ENCODE measurements at places on chromosomes 2 and 18.

GRCh38 chr2:174063492-174064092 is 98.4 kb upstream of the SP3 start:
- DNase-seq = no peak

- DNase-seq = no peak
Measured at GRCh38 chr2:108833219-108833618, 46.6 kb downstream of the CCDC138 start.

- DNase-seq = no peak
Measured at GRCh38 chr2:190964170-190964795, 49.7 kb downstream of the STAT1 start.

GRCh38 chr2:141058556-141058955 is 1072.3 kb downstream of the LRP1B start:
- DNase-seq = no peak

- DNase-seq = no peak
Measured at GRCh38 chr2:199727801-199728200, 123.2 kb downstream of the FTCDNL1 start.

DNA sequence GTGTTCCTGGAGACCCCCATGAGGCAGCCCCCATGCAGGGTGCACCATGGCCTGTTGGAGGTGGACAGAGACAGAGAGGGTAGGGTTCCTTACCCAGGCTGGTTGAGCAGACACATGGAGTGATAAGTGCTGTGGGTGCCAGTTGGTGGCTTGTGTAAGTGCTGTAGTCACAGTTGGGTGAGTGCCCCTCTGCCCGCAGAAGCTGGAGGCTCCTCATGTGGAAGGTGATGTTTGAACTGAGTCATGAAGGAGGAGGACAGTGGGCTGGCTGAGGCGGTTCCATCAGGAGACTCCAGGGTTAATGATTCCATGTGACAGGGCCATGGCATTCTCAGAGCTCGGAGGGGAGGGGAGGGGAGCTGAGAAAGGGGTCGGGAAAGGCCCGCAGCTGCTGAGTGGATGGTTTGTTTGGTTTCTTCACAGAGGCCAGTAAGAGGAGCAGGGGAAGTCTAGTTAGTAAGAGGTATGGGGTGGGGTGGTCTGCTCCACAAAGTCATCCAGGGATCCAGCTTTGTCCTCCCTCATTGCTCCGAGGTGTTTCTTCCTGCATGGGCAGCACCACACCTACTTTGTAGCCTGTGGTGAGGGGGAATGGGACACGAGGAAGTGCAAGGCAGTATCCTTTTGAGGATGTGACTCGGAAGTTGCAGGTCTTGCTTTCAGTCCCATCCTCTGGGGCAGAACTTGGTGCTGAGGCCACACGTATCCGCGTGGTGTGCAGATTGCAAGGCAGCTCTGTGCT is 13.6 kb downstream of the IMPA2 start:
- DNase-seq = no peak

DNA sequence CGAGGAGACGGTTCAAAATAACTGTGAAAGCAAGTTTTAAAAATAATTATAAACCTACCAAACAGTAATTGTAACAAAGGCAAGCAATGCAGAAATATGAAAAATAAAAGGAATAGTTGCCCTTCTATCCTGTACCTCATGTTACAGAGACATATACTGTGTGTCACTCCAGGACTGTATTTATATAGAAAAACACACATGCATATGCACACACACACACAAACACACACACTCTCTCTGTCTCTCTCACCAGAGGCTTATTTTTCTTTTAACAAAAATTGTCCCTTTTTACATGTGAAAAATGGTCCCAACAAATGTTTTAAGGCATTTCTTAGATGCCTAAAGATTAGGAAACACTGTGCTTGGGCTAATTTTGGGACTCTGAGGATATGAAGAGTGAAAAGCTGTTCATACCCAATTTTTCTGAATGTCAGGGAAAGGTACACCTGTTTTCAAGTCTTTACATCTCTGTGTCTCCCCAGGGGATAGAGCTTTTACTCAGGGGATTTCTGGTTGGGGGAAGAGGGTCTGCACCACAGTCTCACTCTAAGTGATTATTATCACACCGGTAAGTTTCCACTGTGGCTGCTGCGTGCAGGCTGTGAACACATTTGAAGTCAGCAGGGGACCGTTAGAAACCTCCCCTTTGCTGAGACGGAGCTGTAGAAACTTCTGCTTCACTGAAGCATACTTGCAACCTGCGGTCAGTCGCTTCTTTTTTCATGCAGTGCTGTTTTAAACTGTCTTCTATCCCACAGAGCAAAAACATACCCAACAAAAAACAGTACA is 51.4 kb upstream of the SPAG16 start:
- DNase-seq = no peak

DNA sequence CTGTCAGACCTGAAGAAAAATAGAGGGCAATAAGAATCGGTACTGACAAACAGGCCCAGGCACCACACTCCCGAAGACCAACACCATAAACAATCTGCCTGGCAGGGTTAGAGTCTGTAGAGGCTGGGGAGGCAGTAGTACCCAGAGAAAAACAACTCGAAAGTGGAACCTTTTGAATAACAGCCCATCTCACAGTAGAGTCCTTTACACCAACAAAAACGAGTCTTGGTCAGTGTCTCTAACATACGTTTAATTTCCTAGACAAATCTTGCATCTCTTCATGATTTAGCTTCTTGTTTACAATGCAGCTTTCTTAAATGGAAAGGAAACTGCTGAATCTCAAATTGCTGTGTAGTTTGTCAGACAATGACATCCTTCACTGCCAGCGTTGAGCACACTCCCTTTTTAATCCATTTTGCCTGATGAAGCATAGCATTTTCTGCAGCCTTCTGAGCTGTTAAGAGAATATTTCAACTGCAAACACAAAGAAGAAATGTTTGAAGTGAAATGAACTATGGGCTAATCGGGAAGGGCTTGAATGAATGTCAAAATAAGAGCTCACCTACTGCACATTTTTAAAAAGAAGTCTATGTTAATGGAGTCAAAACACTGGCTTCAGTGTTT is 73.1 kb upstream of the DSG1 start:
- no peak for DNase-seq
